AG09309 (cell line): ENCODE measurements at places on chromosomes 12 and 14.

- no peak for DNase-seq
These were observed 52.9 kb downstream of the GNS start for GRCh38 chr12:64706306-64706705.

- DNase-seq, result peak; percentile 93
These were observed 26.4 kb upstream of the STAB2 start for GRCh38 chr12:103560604-103561101.

- peak; percentile 89 for DNase-seq
These were observed 214.8 kb downstream of the CHST11 start for GRCh38 chr12:104671409-104672095.

GRCh38 chr14:61379639-61380184, 58.3 kb downstream of the PRKCH start:
- DNase-seq, result no peak

DNA sequence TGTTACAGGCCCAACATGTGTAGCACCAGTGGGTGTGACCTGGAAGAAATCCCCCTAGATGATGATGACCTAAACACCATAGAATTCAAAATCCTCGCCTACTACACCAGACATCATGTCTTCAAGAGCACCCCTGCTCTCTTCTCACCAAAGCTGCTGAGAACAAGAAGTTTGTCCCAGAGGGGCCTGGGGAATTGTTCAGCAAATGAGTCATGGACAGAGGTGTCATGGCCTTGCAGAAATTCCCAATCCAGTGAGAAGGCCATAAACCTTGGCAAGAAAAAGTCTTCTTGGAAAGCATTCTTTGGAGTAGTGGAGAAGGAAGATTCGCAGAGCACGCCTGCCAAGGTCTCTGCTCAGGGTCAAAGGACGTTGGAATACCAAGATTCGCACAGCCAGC, 8.6 kb downstream of the BCL2L14 start:
- DNase-seq, result no peak

DNA sequence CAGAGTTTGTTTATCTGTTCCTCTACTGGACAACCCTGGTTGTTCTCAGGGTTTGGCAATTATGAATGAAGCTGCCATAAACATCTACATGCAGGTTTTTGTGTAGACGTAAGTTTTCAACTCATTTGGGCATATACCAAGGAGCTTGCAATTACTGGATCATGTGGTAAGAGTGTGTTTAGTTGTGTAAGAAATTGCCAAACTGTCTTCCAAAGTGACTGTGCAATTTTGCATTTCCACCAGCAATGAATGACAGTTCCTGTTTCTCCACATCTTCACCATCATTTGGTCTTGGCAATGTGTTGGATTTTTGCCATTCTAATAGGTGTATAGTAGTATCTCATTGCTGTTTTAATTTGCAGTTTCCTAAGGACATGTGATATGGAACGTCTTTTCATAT, 39.8 kb upstream of the FBXO33 start:
- DNase-seq, result no peak

DNA sequence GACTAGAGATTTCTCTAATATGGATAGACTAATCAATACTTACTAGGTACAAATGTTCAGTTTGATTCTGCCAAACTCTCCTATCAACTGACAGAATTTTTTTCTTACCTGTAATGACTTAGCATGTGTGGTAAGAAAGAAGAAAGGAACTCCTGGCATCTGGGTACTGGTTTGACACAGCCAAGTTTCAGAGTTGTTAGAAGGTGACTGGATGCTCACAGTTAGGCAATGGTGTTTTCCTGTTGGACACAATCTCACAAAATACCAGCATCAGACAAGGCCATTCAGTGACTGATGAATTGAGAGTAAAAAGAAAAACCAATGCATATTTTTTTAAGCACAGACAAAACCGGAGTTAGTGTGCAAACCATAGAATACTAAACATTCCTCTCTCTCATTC, 4.2 kb downstream of the MUCL1 start:
- DNase-seq, result no peak

DNA sequence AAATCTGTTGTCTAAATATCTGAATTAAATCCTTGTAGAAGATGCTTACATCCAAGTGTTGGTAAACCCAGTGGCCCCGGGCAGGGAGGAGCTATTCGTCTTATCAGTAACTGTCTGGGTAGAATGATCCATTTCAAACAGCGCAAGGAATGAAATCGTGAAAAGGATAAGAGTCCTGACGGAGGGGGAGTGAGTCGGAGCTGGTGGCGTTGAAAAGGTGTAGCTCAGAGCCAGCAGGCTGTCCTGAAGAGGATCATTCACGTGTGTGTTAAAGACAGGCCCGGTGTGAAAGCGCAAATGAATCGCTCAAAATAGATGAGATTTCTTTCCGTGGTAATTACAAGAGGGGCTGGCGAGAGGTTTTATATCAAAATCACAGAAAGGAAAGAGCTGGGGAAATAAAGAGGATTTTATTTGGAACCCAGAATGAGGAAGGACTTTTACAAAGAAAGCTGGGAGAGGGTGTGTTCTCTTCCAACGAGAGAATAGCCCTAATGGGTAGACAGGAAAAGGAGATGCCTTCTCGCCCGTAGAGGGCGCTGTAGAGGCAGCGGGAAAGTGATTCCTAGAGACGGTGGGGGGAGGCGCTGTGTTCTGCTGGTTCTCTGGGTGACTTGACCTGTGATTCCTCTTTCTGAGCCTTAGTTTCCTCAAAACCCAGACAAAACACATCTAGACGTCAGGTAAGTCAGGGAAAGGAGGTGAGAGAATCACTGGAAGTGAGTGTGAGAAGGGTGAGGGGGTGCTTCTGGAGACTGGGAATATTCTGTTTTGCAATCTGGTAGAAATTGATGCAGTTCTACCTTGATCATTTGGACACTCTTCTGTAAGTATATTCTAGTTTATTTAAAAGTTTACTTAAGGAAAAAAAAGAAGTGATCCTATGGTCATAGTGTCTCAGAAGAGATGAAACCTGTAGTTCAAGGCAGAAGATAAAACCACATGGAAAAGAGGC, 39.3 kb downstream of the SRRM4 start:
- no peak for DNase-seq

GRCh38 chr14:103149351-103150237, 26.3 kb downstream of the TNFAIP2 start:
- no peak for DNase-seq

DNA sequence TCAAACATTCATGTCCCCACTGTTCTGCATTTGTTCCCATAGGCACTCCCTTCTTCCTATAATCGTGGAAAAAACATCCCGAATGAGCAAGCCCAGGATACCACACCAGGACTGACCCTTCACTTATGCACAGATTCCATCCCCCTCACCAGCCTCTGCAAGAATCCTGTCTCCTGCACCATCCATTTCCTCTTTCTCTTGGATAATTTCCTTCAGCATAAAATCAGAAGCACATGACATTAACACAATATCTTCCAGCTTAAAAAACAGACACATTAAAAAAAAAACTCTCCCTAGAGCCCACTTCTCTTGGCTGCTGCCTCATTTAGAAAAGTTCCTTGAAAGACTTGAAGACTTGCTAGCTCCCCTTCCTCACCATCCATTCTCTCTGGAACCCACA, 120.9 kb upstream of the CPSF6 start:
- DNase-seq, result no peak

GRCh38 chr12:4974217-4974616, 64.5 kb downstream of the KCNA1 start:
- no peak for DNase-seq

DNA sequence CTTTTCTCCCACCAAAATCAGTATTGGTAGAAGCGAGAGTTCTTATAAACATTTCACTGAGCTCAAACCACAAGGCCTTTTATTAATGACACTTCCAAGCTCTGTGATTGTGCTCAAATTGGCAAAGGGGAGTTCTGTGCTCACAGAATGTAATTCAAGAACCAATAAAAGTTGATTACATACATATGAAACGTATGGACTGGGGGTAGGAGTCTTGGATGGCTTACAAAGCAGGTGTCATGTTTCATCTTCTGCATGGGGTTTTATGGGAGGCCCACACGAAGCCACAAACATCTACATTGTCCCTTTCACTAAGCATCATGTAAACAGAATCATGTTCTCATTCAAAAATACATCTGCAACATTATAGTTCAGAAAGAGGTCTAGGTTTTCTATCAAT, 828.3 kb downstream of the VRK1 start:
- DNase-seq, result no peak

GRCh38 chr14:61342932-61343331, 21.6 kb downstream of the PRKCH start:
- no peak for DNase-seq

- DNase-seq, result no peak
These were observed 2.1 kb upstream of the PTPN6 start for GRCh38 chr12:6948873-6949594.

DNA sequence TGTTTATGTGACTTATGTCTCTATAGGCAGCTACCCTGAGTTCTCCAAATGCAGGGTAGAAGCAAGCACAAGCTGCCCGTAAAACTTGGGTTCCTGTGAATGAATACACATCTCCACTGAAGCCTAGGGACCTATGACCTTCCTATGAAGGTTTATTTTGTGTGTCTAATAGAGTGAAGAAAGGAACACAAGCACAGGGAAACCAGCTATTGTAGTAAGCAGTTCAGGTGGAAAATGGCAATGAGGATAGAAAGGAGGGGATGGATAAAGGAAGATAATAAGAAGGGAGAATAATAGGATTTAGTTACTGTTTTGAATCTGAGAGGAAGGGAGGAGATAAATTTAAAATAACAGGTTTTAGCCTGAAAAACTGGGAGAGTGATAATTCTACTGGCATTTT, 2.4 kb downstream of the PFKM start:
- DNase-seq, result no peak

GRCh38 chr14:51453869-51454268, 197.8 kb upstream of the FRMD6 start:
- no peak for DNase-seq

- DNase-seq, result no peak
These were observed 1.4 kb downstream of the TOMM20L start for GRCh38 chr14:58397156-58397555.

- no peak for DNase-seq
These were observed 258.0 kb upstream of the PLEKHG7 start for GRCh38 chr12:92444763-92445162.

DNA sequence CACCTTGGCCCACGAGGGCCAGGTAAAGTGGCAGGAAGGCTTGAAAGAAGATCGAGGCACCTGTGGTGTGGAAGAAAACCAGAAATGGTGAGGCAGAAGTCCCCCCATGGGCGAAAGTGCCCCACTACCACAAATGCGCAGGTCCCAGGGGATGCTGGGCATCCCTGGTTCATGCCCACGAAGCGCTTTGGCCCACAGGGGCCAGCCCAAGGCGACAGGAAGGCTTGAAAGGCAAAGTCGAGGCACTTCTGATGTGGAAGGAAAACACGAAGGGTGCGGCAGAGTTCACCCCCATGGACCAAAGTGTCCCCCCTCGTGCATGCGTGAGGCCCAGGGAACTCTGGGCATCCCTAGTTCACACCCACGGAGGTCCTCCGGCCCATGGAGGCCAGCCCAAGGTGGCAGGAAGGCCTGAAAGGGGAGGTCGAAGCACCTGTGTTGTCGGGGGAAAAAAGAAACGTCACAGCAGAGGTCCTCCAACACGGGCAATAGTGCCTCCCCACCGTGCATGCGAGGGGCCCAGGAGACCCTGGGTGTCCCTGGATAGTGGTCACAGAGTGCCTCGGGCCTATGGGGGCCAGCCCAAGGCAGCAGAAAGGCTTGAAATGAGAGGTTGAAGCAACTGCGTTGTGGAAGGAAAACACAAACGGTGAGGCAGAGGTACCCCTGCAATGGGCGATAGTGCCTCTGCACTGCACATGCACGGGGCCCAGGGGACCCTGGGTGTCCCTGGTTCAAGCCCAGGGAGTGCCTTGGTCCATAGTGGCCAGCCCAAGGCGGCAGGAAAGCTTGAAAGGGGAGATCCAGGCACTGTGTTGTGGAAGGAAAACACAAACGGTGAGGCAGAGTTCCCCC, 373.9 kb downstream of the ALG10 start:
- no peak for DNase-seq

- no peak for DNase-seq
These were observed 225.4 kb downstream of the BTG1 start for GRCh38 chr12:91920276-91920675.

GRCh38 chr14:102096569-102097188, 9.8 kb upstream of the HSP90AA1 start:
- peak; percentile 18 for DNase-seq

- DNase-seq, result no peak
These were observed 4.5 kb downstream of the MYL6 start for GRCh38 chr12:56162468-56163290.

DNA sequence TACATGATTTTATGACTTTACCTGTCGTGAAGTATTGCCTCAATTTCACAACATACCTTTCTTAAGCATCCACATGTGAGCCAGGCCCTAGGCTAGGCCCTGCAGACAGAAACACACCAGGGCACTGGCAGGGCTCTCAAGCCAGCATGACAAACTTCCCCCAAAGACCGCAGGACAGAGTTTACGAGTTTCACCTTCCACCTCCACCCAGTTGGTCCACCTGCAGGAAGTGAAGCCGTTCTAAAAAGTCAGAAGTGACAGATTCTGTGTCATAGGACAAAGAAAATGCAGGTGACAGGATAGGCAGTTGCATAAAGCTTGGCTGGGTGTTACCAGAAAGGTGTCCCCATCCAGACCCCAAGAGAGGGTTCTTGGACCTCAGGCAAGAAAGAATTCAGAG, 382.3 kb downstream of the PCNX1 start:
- DNase-seq, result no peak

DNA sequence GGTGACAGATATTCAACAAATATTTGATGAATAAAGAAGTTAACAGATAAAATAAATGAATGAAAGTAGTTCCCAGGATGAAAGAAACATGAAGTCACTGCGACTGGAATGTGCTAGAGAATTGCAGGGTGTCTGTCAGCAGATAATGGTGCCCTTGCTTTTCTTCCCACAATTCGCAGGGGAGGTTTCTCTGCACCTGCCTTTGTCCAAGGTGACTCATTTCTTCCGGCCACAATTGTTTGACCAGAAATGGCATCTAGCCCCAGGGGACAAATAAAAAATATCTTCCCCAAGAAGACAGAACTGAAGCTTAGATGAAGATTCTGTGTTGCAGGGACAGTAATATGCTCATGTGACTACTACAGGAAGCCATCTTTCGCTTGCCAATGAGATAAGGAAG, 316.1 kb upstream of the TBX3 start:
- DNase-seq, result no peak

DNA sequence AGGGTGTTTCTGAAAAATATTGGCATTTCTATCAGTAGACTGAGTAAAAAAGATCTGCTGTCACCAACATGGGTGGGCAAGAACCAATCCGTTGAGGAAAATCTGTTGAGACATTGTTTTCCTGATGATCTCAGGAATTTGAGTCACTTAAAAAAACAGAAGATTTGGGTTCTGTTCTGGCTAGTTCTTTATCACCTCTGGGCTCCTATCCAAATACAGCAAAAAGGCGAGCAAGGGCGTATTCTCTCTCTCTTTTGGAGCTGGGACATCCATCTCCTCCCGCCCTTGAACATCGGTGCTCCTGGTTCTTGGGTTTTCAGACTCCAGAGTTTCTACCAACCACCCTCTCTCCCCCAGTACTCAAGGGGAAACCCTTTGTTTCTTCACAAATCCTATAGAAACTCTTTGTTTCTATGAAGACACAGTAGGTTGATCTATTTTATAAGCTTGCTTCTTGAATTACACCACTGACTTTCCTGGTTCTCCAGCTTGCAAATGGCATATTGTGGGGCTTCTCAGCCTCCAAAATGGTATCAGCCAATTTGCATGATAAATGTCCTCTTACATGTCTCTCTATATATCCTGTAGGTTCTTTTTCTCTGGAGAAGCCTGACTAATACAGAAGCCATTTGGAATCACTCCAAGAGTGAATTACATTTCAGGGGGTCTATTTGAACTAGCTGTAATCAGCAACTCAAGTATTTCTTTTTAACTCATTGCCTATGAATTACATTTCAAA, 263.9 kb upstream of the TMTC1 start:
- no peak for DNase-seq
